ENCODE measurements at places on chromosomes 7 and 10.

DNA sequence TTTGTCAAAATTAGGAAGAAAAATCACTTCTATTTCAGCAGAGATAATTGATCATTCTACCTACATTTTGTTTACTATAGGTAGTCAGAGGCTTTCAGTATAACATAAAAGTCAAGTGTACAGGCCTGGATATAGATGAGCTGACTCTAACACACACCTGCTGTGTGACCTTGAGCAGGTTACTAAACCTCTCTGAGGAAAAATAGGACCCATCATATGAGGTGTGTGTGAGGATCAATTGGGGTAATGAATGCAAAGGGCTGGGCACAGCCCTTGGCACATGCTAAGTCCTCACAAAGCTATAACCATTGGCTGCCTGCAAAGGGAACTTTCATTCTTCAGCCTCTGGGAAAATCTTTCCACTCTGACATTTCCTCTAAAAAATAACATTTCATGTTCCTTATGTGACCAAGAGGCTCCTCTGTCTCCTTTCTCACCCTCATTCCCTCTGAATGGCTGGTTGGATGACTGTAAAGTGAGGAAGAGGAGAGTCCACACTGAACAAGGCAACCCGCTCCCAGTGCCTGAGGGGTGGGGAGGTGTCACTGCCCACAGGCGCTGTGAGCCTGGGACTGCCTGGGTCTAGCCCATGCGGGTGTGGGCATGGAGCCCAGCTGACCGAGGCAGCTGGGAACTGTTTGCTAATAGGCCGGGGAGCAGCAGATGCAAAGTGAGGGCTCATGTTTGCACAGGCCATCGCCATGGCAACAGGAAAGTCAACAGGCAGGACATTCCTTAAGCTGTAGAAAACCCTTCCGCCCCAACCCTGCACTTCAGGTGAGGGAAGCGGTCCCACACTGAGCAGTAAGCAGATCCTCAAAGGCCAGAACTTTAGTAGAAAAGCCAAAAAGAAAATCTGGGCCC is 36.8 kb downstream of the MYOF start:
- no peak for DNase-seq

DNA sequence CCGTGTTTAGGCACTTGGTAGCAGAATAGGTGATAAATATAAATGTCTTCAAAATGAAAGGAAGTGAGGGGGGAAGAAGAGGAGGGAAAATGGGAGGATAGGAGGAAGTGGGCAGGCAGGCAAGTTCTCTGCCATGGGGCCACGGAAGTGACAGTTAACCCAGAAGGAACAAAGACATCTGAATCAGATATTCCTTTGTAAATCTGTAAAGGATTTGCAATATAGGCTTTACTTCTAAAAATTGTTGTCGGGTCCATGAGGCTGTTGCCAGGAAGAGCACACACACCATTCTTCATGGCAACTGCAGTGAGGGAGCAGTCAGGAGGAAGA is 23.7 kb upstream of the RASSF4 start:
- no peak for DNase-seq

GRCh38 chr10:129570185-129570584 is 103.1 kb downstream of the MGMT start:
- DNase-seq: no peak

DNA sequence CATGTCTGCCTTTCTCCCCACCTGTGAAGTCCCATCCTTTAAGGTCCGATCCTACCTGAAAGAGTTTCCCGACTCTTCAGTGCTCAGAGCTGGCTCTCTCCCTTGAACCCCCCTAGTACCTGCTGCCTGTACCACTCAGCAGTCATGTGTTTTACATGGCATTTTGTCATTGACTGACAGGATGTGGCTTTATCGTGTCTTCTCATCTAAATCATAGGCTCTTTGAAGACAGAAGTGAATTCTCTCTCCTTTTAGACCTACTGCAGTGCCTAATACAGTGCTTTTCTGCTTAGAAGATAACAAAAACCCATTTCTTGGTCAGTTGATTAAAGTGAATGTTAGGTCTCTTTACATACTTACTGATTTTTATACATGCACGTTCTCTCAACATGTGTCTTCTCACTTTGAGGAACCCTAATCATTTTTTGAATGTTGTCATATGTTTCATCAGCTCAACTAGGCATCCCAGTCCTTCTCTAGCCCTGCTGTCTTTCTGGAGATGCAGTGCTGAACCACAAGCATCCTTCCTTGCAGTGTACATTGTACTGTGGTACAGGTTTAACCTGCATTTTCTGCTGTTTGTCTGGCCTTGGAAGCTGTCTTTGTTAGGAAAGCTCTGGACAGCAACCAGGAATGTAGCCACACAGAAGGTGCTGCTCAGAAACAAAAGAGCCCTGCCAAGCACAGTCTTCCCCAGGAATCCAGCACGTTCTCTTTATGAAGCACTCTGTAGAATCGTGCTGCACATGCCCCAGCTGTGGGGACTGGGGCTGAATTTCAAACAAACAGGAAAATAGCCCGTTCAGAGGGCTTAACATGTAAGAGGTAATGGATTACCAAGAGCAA is 28.1 kb upstream of the LRRC4 start:
- DNase-seq: no peak

Measured in stimulated activated CD8-positive, alpha-beta memory T cell treated with anti-CD3 and anti-CD28 coated beads, Interleukin-4, amount 100 ng/mL, for 1 hour (primary cell).